ENCODE measurements at places on chromosomes 4 and X. TPM values are rescaled to one million over a fixed set of nuclear protein-coding genes. Genes with fewer than 3 reads are reported as not detected.

- DNase-seq: no peak
Observed at GRCh38 chr4:38287101-38287851, 327.1 kb downstream of the PTTG2 start.

DNA sequence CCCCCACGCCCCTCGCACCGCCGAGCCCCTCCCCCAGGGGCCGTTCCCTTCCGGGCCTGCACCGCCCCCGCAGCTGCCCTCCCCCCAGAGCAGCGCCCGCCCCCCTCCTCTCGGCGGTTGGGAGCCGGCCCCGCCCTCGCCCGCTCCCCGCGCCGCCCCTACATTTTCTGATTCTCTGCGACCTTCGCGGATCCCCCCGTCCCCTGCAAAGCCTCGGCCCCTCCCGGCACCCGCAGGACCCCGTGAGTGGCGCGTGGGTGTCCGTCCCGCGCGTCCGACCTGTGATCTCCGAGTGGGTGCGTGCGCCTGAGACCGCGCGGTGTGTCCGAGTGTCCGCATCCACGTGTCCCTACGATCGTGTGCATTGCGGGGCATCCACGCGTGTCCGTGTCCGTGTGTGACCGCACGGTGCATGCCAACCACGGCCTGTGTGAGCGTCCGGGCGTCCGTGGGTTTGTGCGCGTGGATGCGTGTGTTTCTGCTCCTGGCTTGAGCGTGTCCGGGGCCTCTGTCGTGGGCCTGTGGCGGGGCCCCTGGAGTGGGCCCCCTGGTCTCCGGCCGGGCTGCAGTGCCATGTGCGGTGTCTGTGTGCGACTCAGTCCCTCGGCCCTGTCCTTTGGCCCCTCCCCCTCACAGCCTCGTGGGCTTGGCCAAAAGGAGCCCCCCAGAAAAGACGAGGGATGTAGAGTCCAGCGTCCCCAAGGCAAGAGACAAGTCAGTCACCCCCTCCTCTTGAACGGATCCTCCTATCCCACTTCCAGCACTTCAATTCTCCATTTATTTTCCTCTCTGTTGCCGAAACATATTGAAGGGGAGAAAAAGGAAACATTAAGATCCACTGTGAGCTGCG lies 8.8 kb upstream of the NKX1-1 start:
- no peak for DNase-seq

- DNase-seq: no peak
Observed at GRCh38 chr4:109648266-109648996, 54.8 kb downstream of the CASP6 start.

GRCh38 chr4:142874684-142875083 lies 28.6 kb upstream of the INPP4B start:
- no peak for DNase-seq

GRCh38 chrX:29962061-29962460 lies 253.3 kb upstream of the MAGEB2 start:
- DNase-seq: no peak

DNA sequence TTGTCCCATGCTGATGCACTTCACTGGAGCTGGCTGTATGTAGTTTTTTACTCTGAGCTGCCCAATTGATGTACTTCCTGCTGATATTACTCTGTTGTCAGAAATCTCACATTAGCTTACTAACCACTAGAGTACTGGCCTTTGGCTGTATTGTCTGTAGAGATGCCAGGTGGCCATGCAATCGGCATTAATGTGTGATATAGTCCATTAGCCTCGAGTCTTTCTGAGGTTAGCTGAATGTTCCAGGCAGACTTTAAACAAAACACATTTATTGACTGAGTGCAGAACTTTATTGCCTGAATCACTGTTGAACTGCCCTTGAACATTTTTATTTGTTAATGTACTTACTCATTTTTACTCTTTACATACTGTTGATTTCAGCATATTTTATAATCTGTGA lies 335.2 kb downstream of the PCDH10 start:
- no peak for DNase-seq

DNA sequence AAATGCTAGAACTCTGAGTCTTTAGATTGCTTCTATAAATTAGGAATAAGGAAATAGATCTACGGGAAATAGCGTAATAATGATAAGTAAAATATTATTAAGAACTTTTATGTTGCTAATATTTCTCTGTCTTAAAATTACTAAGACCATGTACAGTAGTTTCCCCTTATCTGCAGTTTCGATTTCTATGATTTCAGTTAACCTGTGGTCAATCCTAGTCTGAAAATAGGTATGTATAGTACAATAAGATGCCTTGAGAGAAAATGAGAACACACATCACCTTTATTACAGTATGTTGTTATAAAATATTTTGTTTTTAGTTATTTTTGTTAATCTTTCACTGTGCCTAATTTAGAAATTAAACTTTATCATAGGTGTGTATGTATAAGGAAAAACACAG lies 92.6 kb downstream of the CCSER1 start:
- no peak for DNase-seq

- DNase-seq: no peak
Observed at GRCh38 chrX:78754917-78755316, 7.4 kb downstream of the LPAR4 start.

DNA sequence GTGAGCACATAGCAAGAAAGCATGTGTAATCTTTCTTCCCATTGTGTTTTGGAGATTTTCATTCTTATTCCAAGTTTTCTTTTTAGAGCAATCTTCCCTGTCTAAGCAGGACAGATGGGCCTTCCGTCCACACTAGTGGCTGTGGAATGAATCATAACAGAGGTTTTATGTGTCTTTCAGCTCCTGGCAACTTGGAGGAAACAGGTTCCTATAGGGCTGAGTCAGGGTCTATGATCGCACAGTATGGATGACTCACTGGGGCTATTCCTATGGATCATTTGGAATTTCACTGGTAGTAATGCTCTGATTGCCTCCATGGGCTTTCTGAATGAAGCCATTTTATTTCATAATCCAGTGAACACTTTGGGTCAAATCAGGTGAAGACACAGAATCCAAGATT lies 51.8 kb upstream of the CBLL2 start:
- DNase-seq: no peak

Gene SHISA3
- 7.2 TPM for polyA plus RNA-seq

Gene FNIP2
- 12.7 TPM for polyA plus RNA-seq

Gene COL4A5
- 18.4 TPM for polyA plus RNA-seq
